ENCODE measurements at places on chromosomes 3 and 15.
A peak's percentile ranks its signal among the peaks of the same experiment; 100 is the strongest.

DNA sequence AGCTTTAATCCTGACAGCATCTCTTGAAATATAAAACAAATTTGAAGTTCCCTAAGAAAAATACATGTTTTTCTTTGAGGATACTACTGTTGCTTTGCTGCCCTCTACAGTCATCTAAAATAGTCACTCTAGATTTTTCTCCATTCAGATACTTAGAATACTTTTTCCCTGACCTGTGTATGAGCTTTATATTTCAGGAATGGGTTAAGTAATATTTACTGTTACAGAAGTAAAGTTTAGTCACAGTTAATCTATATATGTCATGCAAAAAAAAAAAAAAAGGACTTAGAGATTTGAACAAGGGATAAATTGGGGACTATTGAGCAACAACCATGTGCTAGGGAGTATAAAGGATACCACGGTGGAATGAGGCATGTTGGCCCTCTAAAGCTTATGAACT lies 8.8 kb downstream of the NECTIN3 start:
- no peak for DNase-seq

GRCh38 chr15:66921319-66921915 lies 144.0 kb upstream of the SMAD3 start:
- no peak for DNase-seq

GRCh38 chr3:154180836-154181691 lies 59.9 kb downstream of the ARHGEF26 start:
- DNase-seq = no peak

DNA sequence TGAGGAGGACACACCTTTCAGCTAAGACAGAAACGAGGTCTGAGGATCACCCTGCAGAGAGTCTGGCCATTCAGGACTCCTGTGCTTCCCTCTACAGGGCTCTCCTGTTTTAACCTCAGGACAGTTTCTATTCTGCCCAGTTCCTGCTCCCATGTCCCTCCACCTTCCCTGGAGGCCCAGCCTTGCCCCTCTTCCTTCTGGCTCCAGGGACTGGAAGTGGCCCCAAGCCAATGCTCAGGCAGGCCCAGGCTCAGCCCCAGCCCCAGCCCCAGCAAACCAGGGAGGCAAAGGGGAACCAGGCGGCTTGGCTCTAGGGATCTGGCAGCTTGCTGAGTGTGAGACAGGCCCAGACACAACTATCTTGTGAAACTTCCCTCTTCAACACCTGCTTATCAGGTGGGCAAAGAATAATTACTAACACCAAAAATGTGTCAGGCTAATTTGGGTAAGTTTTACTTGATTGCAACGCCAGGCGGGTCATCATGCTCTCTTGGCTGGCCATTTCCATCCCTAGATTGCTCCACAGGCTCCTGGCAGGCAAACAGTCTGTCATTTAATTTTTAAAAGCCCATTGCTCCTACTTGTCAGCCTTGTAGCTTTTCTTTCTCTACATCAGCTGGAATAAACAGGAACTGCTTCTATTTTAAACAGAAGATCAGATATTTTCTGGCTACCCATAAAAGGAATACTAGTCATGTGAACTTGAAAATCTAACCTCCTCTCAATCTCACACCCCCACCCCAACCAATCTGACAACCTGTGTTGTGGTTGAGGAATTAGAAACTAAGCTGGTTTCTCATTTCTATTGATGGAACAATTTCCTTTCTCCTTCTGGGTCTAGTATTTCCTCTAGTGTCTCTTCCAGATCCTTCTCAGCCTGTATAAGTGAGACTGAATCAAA lies 33.5 kb downstream of the UPK1B start:
- no peak for DNase-seq

DNA sequence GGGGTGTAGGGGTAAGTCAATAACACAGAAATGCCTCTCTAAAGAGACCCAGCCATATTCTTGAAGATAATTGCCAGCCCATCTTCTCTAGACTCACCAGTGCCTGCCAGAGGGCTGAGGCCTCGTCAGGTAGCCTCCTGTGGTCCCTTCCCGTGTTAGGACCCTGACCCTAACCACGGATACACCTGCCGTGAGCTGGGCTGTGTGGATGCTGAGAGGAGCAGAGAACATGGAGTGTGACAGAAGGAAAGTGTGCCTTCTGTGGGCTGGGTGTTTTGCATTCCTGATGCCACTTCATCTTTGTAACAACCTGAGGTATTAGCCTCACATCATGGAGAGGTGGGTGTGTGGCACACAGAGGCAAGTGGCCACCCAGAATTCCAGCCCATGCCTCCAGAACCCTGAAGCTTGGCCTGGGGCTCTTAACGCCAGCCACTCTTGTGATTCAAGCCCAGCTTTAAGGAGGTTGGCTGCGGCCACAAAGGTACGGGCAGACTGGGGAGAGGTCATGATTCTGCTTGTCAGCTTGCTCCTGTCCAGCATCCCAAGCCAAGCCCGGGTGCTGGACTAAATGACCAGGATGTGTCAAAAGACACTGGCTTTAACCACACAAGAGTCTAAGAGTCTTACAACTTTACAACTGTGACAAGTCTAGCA lies 21.1 kb upstream of the ABTB1 start:
- no peak for DNase-seq

GRCh38 chr15:81375461-81375860 lies 1.4 kb upstream of the TMC3 start:
- no peak for DNase-seq

- DNase-seq = no peak
Measured at GRCh38 chr3:12948891-12949711, 107.7 kb upstream of the RPL32 start.

DNA sequence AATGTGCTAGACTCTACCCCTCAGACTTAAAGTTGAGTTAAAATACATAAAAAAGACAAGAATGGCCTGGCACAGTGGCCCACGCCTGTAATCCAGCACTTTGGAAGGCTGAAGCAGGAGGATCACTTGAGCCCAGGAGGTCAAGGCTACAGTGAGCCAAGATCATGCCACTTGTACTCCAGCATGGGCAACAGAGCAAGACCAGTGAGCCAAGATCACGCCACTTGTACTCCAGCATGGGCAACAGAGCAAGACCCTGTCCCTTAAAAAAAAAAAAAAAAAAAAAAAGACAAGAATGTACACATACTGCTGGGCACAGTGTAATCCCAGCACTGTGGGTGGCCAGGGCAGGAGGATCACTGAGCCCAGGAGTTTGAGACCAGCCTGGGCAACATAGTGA lies 17.4 kb downstream of the DIS3L start:
- no peak for DNase-seq

DNA sequence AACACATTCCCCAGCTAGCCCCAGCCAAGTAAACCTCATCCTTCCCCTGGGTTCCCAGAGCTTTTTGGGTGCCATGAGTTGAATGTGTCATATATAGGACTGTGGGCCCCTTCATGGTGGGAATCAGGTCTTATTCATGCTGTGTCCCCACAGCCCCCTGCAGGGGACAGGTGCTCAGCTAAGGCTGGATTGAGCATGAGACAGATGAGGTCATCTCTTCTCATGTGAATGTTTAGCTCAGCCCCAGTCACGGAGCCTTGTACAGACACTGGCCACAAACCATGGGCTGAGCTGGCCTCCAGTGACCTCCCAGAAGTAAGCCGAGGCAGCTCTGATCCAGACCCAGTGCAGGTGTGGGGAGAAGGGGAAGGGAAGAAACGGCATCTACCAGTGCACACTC lies 70.7 kb downstream of the C3orf70 start:
- no peak for DNase-seq

- DNase-seq = peak; percentile 31
Measured at GRCh38 chr15:29045717-29046116, 159.9 kb downstream of the APBA2 start.

DNA sequence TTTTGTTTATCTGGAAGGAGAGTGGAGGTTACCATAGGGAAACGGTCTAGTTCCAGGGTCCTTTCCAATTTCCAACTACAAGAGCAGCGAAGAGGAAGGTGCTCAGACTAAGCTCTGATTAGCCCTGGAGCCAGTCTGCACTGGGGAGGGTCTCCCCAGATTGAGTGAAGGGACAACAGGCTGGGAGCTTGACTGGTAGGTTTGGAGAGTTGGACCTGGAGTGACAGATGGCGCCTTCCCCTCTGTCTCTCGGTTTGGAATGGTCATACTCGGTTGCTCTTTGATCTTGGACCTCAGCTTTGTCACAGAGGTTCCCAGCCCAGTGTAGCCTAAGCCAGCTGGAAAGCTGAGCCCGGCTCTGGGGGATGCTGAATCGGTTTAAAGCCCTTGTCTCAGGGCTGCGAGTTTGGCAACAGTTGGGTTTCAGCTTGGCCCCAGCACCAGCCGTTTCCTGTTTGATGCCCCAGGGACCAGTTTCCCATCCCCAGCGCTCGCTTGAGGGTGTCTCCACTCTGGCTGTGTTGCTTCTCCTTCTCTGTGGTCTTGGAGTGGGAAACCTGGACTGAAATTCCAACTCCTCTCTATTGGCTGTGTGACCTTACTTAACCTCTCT lies 53.1 kb upstream of the ULK4 start:
- DNase-seq = no peak

- DNase-seq = no peak
Measured at GRCh38 chr3:63351159-63352007, 73.3 kb downstream of the SYNPR start.

DNA sequence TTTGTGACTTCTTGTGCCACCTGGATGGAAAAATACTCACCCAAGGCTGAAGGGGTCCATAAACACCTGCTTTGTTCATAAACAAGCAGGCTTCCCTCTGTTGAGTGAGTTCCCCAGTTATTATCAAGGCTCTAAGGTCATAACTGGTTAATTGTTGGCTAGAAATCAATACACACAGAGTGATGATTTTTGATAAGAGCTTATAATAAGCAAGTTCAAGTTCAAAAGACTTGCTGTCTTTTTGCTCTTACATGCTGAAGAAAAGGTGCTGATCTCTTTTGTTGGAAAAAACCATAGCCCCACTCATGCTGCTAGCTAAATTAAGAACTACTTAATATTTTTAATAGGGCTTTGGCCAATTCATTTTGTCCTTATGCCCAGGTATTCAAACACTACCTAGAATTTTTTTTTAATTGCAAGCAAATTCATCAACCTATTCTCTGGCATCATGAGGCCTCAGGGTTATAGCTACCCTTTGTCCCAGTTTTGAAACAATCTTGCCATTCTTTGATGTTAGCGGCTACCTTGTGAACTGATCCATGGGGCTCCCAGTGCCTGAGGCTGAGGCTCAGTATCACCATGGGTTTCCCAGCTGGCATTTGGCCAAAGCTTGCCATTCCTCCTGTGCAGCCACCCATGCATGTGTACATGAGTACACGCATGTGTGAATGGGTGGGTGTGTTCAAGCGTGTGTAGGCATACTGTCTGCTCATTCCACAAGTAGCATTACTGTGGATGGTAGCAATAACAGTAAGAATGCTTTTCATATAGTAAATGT lies 127.6 kb upstream of the LPP start:
- DNase-seq = no peak

DNA sequence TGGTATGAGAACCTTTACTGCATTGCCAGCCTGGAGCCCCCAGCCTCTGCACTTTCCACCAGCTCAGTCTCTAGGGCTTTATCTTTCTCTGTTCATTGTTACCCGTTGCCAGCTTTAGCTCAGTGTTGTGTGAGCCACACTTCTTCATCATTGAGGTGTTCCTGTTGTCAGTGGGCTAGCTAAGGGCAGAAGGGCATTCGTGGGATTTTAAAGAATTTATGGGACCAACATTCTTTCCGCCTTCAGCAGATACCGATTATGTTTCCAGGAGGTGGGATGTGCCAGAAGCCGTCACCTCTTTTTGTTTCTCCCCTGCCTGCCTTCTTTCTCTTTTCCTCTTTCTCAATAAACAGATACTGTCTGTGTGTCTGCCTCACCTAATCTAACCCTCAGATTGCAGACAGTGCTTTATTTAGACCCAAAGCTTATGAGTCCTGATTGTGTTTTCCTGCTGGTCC lies 64.5 kb downstream of the PGPEP1L start:
- no peak for DNase-seq

GRCh38 chr15:52181938-52182780 lies 9.0 kb downstream of the GNB5 start:
- no peak for DNase-seq

DNA sequence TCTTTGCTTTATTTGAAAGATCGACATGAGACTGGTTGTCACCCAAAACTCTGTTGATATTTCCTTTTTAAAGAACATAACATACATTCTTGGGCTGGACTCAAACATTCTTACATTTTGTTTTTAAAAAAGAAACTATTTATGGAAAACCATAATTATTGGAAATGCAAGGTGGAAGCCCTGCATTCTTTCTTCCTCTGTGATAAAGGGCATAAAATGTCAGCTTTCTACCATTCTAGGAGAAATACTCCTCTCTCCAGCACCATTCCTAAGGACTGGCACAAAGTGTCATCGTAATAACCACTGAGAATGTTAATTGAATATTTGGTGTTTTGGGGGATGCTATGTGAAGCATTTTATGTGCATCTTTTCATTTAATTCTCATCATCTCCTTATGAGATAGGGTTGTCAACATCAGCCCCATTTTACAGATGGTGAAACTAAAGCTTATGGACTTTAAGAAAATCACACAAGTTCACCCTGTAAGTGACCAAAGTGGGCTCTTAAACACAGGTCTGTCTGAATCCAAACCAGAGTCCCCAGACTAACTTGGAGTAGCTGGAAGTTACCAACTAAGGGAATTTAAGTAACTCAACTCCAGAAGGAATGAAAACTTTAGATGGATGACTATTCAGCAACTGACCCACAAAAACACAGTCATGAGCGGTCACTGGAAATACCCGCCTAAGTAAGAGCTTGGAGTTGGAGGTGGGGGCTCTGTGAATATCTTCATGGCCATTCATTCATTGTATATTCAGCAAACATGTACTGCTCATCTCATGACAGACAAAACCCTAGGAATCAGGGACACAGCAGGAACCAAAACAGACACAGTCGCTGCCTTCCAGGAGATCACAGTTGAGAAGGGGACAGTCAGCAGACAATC lies 45.9 kb upstream of the LMCD1 start:
- no peak for DNase-seq

GRCh38 chr3:172530566-172530965 lies 7.3 kb upstream of the TNFSF10 start:
- no peak for DNase-seq

- DNase-seq = no peak
Measured at GRCh38 chr3:6671363-6671762, 189.6 kb upstream of the GRM7 start.

DNA sequence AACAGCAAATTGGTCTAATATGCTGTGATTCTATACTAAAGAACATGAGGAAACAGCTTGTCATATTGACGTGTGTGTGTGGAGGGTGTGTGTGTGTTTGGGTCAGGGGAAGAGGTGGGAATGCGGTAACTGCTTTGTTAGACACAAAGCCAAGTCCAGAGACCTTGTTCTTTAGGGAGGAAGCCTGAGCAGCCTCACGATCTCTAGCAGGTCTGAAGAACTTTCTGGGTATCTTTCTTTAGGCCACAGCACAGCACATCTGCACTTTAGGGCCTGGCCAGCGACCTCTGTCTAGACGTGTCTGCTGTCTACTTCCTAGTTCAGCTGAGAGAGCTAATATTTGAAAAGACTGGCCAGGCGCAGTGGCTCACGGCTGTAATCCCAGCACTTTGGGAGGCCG lies 220.0 kb upstream of the TPRG1 start:
- no peak for DNase-seq

DNA sequence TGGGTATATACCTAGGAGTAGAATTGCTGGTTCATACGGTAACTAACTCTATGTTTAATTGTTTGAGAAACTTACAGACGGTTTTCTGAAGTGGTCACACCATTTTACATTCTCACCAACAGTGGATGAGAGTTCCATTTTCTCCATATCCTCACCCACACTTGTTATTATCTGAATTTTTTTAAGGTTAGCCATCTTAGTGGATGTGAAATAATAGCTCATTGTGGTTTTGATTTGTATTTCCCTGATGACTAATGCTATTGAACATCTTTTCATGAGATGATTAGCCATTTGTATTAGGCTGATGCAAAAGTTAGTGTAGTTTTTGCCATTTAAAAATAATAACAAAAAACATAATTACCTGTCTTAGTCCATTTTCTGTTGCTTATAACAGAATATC lies 18.6 kb downstream of the CSTA start:
- no peak for DNase-seq
